ENCODE measurements at places on chromosomes 4 and X.

DNA sequence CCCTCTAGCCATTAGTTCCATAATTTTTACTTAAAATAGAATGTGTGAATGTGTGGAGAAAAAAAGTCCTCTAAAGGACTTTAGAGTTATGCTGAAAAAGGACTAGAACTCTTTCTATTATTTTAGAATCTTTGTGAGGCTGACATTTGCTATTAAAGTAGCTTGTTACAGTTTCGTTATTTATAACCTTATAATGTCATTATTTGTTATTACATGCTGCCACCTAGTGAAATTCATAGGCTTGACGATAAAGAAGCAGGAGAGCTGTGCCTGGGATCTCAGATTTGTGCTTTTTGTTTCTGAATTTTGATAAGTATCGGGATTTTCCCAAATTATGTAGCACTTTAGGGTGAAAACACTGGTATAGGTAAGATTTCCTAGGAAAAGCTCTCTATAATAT lies 38.5 kb upstream of the TAPT1 start:
- DNase-seq: peak; percentile 51

GRCh38 chr4:186161138-186161537 lies 30.2 kb upstream of the CYP4V2 start:
- DNase-seq: no peak

DNA sequence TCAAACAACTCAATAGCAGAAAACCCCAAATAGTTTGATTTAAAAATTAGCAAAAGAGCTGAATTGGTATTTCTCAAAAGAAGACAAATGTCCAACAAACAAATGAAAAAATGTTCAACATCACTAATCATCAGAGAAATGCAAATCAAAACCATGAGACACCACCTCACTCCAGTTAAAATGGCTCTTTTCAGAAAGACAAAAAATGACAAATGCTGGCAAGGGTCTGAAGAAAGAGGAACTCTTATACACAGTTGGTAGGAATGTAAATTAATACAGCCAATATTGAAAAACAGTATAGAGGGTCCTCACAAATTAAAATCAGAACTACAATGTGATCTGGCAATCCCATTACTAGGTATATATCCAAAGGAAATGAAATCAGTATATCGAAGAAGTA lies 70.4 kb downstream of the FBXL5 start:
- no peak for DNase-seq

- peak; percentile 11 for DNase-seq
Observed at GRCh38 chr4:95045429-95045828, 287.7 kb downstream of the BMPR1B start.

GRCh38 chr4:14583752-14584151 lies 418.5 kb upstream of the CPEB2 start:
- DNase-seq: no peak

DNA sequence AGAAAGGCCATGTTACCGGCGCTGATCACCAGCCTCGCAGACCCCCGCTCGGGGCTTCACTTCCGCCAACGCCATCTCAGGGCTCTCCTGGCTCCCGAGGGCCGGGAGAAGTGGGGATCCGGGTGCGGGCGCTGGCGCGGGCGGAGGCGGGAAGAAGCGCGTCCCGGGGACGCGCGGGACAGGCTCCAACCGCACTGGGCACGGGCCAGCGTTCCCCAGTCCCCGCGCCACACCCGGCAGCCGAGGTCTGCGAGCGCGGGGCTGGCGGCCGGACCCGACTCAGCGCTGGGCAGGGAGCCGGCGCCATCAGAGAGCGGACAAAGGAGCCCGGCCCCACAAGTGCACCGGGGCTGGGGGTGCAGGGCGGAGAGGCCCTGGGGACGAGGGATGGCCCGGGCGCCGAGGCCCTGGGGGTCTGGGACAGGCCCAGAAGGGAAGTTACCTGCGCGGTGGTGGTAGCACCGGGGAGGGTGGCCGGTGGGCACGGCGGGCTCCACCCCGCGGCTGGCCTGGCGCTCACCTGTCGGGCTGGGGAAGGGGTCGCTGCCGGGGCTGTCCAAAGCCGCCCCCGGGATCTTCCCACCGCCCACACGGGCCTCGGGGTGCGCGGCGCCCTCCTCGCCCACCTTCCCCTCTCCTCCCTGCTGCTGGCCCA lies 449 bp downstream of the CTPS2 start:
- no peak for DNase-seq

GRCh38 chrX:136025091-136025490 lies 39.9 kb downstream of the SLC9A6 start:
- no peak for DNase-seq

DNA sequence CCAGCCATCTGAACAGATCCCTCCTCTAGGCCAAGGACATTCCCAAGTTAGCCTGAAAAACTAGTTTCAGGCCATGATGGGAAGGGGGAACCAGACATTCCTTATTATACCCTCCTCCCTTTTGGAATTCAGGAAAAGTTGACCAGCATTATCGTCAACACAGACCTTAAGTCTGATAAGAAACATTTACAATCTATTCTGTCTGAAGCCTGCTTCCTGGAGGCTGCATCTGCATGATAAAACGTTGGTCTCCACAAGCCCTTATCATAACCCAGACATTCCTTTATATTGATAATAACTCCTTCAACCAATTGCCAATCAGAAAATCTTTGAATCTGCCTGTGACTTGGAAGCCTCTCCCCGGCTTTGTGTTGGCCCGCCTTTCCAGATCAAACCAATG lies 44.3 kb downstream of the EFHC2 start:
- DNase-seq: no peak

GRCh38 chr4:44736900-44737299 lies 10.5 kb upstream of the GNPDA2 start:
- no peak for DNase-seq

GRCh38 chrX:120463241-120463640 lies 5.9 kb downstream of the LAMP2 start:
- DNase-seq: no peak

GRCh38 chr4:43394976-43395375 lies 502.5 kb downstream of the GRXCR1 start:
- DNase-seq: peak; percentile 7

DNA sequence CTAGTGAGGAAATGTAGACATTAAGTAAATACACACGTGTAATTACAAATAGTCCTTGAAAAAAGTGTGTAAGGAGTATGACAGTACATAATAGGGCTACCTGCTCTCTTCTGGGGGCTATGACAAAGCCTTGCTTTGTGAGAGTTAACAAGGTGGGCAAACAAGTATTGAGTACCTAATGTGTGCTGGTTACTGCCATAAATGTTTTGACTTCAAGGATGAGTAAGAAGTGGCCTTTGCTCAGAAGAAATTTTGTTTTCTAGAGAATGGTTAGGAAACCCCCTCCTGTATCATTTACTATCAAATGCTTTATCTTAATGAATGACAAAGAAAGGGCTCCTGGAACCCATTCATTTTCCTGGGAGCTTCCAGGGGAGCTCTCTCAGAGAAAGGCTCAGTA lies 167.0 kb upstream of the CASK start:
- no peak for DNase-seq

- DNase-seq: peak; percentile 42
Observed at GRCh38 chrX:136816975-136817374, 36.2 kb upstream of the ARHGEF6 start.

DNA sequence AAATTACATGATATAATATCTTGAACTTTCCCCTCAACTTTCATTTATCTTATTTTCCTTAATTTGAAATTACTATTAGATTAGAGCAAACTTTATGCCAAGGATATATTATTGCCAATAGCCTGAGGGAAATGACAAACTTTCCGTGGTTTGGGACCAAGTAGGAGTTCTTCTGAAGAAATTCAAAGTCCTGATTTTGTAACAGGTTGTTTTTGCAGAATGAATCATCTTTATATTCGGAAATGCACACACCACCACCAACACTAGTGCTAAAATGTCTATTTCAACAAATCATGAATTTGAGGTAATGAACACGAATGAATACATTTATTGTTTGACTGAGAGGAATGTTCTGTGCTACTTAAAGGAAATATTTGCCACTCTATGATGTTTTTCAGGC lies 226.7 kb downstream of the GRIA2 start:
- DNase-seq: no peak

DNA sequence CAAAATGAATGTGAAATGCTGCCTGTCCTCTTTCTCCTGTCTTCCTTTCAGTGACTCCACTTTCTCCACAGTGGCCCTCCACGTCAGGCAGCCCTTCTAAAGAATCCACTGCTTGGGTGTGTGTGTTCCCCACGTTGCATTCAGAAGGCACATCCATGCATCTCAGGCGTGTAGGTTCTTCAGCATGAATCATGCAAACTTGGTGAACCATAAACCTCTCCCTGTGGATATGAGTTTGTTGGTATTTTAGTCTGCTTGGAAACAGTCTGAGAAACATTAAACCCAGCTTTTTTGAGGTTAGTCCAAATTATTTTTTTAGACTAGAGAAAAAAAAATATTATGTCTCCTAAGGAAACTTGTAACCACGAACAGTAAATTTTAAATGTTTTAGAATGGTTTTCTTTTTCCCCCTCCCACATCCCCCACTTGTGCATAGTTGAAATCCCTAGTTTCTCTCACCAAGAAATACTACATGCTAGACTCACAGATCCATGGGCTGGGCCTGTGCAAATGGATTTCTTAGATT lies 251.6 kb downstream of the CBR4 start:
- DNase-seq: peak; percentile 98

GRCh38 chrX:110015915-110016314 lies 13.0 kb downstream of the TMEM164 start:
- DNase-seq: no peak

GRCh38 chr4:122503214-122503613 lies 46.7 kb upstream of the IL2 start:
- no peak for DNase-seq

DNA sequence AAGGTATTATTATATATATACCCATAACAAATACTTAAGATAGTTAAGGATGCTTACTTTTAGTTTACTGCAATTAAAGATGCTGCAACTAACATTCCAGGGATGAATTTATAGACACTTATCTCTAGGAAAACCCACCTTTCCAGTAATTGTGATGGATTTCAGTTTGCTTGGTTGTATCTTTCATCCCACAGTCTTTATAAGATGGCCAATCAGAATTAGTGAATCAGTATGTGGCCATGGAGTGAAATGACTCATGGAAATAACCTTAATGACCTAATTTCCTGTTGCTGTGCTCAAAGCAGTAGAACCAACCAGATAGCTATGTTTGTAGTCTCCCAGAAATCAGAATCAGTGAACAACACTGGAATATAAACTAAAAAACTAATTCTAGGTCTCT lies 26.4 kb downstream of the MOSPD2 start:
- DNase-seq: peak; percentile 71

DNA sequence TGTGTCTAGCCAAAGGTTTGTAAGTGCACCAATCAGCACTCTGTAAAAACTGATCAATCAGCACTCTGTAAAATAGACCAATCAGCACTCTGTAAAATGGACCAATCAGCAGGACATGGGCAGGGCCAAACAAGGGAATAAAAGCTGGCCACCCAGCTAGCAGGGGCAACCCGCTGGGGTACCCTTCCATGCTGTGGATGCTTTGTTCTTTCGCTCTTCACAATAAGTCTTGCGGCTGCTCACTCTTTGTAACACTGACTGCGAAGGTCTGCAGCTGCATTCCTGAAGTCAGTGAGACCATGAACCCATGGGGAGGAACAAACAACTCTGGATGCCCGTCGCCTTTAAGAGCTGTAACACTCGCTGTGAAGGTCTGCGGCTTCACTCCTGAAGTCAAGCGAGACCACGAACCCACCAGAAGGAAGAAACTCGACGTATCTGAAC lies 14.3 kb downstream of the HNRNPDL start:
- DNase-seq: no peak

DNA sequence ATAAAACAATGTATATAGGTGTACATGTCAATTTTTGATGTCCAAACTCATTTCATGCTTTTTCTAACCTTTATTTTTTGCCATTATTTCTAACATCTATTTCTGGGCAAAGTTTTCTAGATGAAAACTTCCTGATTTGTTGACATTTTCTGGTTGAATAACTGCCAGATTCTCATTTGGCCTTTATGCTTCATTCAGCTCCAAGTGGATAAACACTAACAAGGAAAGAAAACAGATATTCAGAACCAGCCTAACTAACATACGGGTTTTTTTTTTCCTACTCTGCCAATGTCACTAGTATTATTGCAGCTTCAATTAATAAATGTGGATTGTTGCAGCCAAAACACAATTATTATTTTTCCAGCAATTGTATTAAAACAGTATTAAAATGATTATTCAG lies 50.9 kb upstream of the RAP1GDS1 start:
- DNase-seq: no peak

DNA sequence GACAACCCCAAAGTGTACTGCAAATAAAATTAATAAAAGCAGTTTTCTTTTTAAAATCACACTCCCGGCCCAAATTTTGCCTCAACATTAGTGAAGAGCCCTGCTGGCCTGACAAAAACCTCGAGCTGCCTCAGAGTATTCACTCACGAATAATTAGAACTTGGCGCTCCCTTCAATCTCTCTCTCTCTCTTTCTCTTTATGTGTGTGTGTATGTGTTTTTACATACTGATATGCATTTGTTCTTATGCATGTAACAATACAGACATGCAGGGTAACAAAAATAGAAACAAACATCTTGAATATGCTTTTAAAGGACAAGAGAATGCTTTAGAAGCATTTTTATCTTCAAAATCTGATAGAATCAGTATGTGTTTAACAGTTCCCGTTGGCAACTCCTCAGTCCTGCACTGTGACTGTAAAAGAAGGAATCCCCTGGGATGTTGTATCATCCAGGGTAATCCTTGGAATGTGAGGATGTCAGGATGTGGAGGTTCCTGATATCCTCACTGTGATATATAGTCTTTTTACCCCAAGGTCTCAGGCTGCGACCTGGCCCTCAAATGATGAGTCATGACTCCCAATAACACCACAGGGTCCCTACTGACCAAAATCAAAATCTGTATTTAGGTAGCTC lies 53.0 kb downstream of the PTCHD1 start:
- peak; percentile 74 for DNase-seq

GRCh38 chr4:76539979-76540378 lies 105.0 kb downstream of the SHROOM3 start:
- peak; percentile 87 for DNase-seq

GRCh38 chr4:13492747-13493146 lies 8.6 kb upstream of the RAB28 start:
- DNase-seq: no peak

GRCh38 chrX:50586407-50586806 lies 115.8 kb upstream of the DGKK start:
- no peak for DNase-seq

DNA sequence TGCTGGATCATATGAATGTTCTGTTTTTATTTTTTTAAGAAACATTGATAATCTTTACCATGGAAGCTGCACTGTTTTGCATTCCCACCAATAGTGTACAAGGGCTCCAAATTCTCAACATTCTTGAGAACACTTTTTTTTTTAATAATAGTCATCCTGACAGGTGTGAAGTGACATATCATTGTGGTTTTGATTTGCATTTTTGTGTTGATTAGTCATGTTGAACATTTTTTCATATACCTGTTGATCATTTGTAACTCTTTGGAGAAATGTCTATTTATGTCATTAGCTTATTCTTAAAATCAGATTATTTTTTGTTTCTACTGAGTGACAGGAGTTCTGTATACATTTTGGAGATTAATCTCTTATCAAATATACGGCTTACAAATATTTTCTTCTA lies 408.5 kb downstream of the GLUD2 start:
- DNase-seq: no peak

- no peak for DNase-seq
Observed at GRCh38 chr4:8657381-8658088, 65.0 kb downstream of the CPZ start.

- no peak for DNase-seq
Observed at GRCh38 chrX:40201329-40201885, 103.6 kb upstream of the BCOR start.
